ENCODE measurements at places on chromosomes 12 and 14.
A peak's percentile ranks its signal among the peaks of the same experiment; 100 is the strongest.

DNA sequence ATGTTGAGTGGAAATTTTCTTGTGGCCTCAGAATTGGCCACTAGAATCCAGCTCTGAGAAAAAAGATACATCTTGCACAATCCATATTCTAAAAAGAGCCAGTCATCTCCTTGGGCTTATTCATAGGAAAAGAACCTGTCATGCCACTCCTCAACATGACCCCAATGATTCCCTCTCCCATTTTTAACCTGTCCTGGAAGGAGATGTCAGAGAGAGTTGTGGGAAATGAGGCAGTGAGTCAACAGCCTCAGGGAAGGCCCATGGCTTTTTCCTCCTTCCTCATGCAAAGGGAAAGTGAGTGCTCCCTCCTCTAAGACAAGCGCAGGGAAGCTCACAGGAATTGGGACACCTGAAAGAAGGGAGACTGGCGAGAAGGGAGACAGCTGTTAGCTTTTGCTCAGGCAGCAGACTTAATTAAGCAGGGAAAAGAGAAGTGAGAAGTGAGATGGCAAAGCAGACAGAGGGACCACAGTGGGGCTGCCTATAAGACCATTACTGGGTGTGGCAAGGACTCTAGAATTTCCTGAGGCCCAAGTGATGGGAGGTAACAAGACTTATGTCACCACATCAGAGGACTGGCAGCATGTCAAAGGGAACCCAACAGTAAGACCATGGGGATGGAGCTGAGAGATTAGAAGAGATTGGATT is 10.2 kb upstream of the DHRS7 start:
- peak; percentile 56 for DNase-seq

DNA sequence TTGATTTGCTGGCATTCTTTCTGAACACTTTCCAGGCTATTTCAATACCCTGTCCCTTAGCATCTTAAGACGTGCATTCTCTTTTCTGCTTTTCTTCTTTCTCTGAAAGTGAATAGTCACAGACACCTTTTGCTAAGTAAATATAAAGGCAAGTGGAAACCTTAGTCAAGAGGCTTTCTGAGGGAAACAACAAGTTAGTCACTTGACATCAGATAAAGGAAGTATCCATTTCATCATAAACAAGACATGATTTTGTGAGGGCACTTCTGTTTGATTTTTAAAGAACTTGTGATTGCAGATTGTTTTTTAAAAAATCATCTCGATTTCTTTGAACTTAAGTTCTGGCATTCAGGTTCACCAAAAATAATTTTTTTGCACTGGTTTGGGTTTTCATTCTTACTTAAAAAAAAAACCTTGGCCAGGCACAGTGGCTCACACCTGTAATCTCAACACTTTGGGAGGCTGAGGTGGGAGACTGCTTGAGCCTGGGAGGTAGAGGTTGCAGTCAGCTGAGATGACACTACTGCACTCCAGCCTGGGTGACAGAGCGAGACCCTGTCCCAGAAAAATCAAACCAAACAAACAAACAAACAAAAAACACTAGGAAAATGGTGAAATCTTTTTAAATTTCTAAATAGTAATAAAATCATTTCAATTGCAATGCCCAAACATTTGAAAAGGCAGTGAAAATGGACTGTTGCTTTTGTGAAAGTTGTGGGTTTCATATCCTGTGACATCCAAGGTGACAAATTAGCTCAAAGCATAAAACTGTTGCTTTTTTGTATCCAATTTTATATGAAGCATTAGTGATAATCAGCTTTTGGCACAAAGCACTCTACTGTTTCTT is 8.3 kb upstream of the KLHL42 start:
- DNase-seq: no peak

GRCh38 chr12:131380220-131380964 is 330.5 kb upstream of the SFSWAP start:
- no peak for DNase-seq

- DNase-seq: peak; percentile 70
Observed at GRCh38 chr12:53205747-53206419, 1.2 kb downstream of the ITGB7 start.

- no peak for DNase-seq
Observed at GRCh38 chr14:67514203-67514607, 18.9 kb upstream of the PLEKHH1 start.

- no peak for DNase-seq
Observed at GRCh38 chr12:110966081-110966760, 45.8 kb upstream of the MYL2 start.

- DNase-seq: no peak
Observed at GRCh38 chr12:28539691-28540323, 349.6 kb downstream of the CCDC91 start.

- DNase-seq: no peak
Observed at GRCh38 chr12:26101763-26102162, 23.1 kb downstream of the BHLHE41 start.

GRCh38 chr14:65789363-65789762 is 376.8 kb downstream of the FUT8 start:
- DNase-seq: no peak

GRCh38 chr12:24839268-24839791 is 109.6 kb downstream of the BCAT1 start:
- no peak for DNase-seq

- no peak for DNase-seq
Observed at GRCh38 chr14:79021766-79022165, 851.6 kb downstream of the NRXN3 start.

DNA sequence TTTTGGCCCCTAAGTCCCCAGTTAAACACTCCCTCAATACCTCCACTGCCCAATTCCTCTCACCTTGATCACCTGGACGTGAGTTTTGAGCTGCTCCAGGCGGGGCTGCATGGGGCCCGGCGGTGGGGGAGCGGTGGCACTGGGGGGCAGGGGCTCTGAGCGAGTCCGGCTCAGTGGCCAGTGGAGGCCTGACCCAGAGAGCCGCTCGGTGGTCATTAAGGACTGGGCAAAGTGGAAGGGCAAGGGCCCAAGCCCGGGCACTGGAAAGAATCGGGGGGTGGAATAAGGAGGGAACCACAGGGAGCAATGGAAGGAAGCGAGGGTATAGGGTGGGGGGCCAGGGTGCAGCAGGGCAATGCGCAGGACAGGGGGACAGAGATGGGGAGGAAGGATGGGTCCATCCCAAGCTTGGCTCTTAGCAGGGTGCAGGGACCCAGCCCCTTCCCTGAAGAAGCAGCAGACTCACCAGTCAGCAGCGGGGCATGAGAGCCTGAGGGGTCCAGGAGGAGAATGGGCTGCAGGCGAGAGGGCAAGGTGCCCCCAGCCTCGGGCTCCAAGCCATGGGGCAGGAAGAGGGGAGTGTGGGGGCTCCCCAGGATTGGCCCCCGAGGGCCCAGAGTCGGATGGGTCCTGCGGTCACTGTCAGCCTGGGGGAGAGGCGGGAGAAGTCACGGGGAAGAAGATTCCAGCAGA is 22.2 kb downstream of the SLC48A1 start:
- no peak for DNase-seq

DNA sequence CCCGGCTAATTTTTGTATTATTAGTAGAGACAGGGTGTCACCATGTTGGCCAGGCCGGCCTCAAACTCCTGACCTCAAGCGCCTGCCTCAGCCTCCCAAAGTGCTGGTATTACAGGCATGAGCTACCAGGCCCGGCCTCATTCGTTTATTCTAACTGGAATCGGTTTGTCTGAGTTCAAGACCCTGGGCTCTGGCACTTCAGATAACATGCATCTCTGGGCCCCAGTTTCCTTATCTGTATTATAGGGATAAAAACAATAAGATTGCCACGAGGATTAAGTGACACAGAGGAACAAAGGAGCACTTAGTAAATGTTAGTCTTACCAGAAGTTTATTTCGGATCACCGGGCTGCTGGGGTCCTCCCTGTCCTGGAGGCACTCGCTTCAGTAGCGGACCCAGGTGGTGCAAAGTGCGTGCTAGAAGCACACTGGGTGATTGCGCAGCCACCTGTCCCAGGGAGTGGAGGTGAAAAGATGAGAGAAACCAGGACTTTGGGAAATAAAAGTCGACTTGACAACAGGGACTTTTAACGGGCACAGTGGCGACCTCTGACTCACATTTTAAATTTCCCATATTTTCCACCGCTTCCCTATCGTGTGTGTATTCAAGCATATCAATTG is 37.5 kb downstream of the ACACB start:
- no peak for DNase-seq

- DNase-seq: no peak
Observed at GRCh38 chr14:100747736-100748135, 21.0 kb downstream of the DLK1 start.

GRCh38 chr12:129659961-129660622 is 243.7 kb downstream of the TMEM132D start:
- peak; percentile 68 for DNase-seq

GRCh38 chr12:127169321-127170181 is 1097.4 kb upstream of the TMEM132C start:
- no peak for DNase-seq

DNA sequence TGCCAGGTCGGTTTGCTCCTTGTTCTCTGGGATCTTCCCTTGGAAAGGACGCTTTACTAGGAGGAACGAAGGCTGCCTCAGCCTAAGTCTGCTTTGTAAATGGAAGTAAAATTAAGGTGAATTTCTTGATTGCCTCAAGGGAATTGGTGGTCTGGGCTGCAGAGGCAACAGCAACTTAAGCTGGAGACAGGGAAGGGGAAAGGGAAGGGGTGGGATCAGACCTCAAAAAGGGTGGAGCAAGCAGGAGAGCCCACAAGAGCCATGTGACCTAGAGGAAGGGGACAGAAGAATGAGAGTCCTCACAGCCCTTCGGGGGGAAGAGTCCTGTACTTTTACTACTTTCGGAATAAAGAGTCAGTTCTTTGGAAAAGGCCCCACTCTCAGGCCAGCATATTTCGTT is 147.9 kb downstream of the PPM1H start:
- no peak for DNase-seq

- no peak for DNase-seq
Observed at GRCh38 chr12:92248977-92249376, 103.3 kb upstream of the BTG1 start.

DNA sequence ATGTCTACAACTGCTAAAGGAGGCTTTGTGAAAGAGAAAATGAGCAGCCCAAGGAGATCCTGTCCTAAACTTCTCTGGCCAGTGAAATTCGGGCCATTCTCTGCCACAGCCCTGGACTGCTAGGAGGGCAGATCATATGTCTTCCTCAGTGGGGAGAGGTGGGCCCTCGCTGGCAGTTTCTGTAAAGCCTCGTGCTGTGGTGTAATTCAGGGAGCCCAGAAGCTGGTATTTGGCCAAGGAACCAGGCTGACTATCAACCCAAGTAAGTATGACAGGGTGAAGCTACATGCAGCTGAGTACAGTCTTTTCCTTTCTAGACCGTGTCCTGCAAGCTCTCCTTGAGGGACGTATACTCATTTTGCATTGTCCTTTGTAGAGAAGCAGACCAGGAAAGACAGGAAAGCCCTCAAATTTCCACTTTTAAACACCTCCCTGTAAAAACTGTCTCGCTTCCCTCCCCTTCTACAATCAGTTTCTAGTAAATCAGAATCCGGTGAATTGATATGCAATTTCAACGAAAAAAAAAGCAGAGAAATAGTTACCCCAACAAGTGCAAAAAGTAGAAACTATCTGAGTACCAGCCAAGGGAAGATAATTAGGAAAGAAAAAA is 106.8 kb downstream of the DAD1 start:
- DNase-seq: no peak

- no peak for DNase-seq
Observed at GRCh38 chr12:98275131-98275475, 240.3 kb upstream of the TMPO start.

DNA sequence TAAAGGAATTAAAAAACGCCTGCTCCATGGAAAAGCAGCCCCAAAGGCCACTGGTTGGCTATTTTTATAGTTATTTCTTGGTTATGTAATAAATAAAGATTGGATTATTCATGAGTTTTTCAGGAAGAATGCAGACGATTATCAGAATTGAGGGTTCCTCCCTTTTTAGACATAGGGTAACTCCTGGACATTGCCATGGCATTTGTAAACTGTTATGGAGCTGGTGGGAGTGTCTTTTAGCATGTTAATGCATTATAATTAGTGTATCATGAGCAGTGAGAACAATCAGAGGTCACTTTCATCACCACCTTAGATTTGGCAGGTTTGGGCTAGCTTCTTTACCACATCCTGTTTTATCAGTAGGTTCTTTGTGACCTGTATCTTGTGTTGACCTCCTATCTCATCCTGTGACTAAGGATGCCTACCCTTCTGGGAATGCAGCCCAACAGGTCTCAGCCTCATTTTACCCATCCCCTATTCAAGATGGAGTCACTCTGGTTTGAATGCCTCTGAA is 728.7 kb downstream of the GALC start:
- DNase-seq: no peak

- no peak for DNase-seq
Observed at GRCh38 chr14:83566567-83566966, 1963.4 kb upstream of the FLRT2 start.

DNA sequence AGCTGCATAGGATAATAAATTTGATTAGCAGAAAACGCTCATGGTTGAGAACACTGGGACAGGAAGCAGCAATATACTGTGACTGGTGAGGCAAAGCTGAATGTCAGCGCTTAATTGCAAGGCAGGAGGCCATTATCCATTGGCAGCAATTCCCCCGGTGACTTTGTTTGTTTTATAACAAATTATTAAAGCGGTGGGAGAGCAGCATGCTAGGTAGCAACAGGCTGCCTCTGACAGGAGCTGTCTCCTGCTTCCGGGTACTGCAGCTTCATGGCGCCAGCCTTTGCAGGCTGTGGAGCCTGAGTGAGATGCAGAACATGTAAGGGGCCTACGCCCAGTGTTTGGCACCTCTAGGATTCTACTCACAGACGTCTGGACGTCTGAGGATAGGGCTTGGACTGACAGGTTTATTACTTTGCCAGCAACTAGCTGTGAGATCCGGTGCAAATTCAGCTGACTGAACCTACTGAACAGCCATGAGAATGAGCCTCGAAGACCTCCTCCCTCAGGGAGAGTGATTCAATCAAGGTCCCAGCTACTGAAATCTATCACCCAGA is 82.1 kb upstream of the SSTR1 start:
- no peak for DNase-seq

DNA sequence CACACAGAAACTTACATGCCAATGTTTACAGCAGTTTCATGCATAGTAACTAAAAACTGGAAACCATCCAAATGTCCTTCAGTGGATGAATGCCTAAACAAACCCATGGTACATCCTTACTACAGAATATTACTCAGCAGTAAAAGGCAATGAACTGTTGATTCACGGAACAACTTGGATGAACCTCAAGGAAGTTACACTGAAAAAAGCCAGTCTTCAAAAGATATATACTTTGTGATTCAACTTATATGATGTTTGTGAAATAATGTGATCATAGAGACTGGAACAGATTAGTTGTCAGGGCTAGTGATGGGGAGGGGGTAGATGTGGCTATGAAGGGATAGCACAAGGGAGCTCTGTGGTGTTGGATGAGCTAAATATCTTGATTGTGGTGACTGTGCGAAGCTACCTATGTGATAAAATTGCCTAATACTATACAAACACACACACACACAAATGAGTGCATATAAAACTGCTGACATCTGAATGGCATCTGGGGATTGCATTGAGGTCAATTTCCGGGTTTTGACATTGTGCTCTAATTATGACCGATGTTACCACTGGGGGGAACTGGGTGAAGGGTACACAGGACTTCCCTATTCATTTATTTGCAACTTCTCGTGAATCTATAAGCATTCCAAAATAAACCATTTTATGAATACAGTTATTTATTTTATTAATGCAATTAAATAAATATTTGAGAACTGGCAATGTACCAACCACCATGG is 94.3 kb downstream of the RIN3 start:
- no peak for DNase-seq

GRCh38 chr12:668090-668481 is 4.8 kb upstream of the NINJ2 start:
- no peak for DNase-seq
